Activated CD4-positive, alpha-beta T cell treated with anti-CD3 and anti-CD28 coated beads, Interleukin-2, amount 10 ng/mL, durations not matched to agents 7 days and 5 days (primary cell): ENCODE measurements at places on chromosomes 3 and 15.

- no peak for DNase-seq
Measured at GRCh38 chr3:49984394-49984793, 44.4 kb downstream of the RBM6 start.

GRCh38 chr3:45848392-45848791, 6.5 kb upstream of the LZTFL1 start:
- DNase-seq = no peak

- no peak for DNase-seq
Measured at GRCh38 chr3:193746832-193747231, 153.8 kb downstream of the OPA1 start.

DNA sequence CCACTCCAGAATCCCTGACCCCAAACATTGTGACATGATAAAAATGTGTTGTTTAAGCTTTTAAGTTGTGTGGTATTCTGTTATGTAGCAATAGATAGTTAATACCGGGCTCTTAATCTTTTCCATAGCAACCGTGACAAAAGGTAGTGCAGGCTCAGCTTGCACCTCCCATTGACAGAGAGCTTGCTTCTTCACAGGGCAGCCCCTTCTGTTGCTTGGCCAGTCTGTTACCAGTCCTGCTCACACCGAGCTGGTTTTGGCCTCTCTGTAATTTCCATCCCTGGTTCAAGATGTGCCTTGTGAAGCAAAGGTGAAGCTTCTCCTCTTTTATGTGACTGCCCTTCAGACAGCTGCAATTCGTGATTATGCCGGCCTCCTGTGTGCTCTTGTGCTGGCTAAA, 86.9 kb downstream of the CRYGS start:
- no peak for DNase-seq

DNA sequence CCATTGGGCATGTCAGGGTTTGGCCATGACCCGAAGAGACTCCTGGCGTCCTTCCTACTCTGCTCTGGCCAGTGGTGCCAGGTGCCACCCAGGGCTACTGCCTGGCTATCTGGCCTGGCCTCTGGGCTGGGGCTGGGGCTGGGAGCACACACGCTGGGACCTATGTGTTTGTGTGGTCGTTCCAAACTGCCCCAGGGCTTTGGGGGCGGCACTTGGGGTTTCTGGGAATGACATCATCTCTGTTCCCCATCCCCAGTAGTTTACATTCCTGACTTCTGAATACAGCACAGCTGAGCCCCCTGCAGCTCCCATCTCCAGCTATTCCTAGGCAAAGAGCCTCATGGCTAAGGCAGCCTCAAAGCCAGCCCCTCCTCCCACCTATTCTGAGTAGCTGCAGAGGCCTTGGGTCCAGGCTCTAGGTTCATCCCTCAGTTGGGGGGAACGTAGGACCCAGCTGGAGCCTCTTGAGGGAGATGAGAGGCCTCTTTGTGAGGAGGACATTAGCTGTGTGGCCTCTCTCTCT, 24.3 kb downstream of the PLEKHO2 start:
- no peak for DNase-seq

GRCh38 chr3:81492040-81492439, 269.4 kb downstream of the GBE1 start:
- no peak for DNase-seq

GRCh38 chr3:104816716-104817115, 550.0 kb upstream of the ALCAM start:
- DNase-seq = no peak

DNA sequence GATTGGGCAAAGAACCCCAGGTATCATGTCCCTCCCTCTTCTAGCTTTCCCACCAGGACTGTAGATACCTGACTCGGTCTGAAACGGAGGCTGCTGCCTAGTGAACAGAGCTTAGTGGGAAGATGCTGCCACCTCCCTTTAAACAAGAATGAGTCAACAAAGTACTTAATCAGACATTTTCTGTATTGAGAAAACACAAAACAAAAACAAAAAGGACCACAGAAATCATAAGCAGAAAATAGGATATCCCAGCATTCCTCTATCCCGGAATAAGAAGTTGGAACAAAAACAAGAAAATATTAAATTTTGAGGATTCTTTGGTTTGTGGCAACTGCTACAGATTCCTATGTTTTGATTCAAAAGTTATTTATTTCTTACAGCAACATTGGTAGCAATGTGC, 51.7 kb upstream of the COL8A1 start:
- DNase-seq = no peak

GRCh38 chr3:148962513-148962912, 28.8 kb upstream of the GYG1 start:
- no peak for DNase-seq

DNA sequence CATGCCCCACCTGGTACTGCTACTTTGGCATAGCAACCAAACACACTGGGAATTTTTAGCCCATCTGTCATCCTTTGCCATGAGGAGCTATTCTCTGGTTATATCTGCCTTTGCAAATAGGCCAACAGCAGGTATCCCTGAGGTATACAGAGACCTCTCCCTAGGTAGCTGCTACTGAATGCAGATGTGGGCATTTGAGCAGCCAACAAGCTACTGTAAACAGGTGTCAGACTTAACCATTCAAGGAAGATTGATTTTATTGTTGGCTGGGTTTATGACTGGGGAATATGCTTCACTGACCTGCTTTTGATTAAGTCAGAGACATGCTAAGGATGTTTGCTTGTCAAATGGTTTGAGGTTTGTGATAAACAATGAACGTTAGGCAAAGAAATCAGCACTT, 183.2 kb downstream of the OXSM start:
- no peak for DNase-seq

- DNase-seq = no peak
Measured at GRCh38 chr15:78365917-78366316, 25.8 kb downstream of the CRABP1 start.

DNA sequence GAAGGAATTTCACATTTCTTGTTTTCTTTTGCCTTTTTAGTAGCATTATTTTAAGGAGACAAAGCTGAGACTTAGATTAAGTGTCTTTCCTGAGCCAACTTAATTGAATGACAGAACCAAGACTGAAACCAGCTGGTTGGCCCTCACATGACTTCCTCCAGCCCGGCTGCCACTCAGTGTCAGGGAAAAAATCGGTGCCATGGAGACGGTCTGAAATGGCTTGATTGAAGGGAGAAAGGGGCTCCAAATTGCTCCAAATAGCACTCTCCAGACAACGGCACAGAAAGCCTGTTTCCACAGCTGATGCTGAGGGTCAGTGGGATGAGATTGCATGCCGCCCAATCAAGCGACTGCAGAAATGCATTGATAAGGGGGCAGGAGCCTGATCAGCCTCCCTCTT, 475.2 kb upstream of the IL12A start:
- DNase-seq = no peak

- no peak for DNase-seq
Measured at GRCh38 chr15:29455530-29455929, 185.9 kb upstream of the NSMCE3 start.
